RWPE2 (cell line): ENCODE measurements at places on chromosomes 3 and 15.
A peak's percentile ranks its signal among the peaks of the same experiment; 100 is the strongest.

GRCh38 chr3:168878655-168879054, 782.9 kb upstream of the GOLIM4 start:
- peak overlapping the region; percentile 34 for H3K27ac ChIP-seq
- H3K36me3 ChIP-seq, result no peaks in the 10 kb centered on the region
- peaks cover 28% of the 10 kb centered on the region for H3K4me1 ChIP-seq
- no peak overlapping the region for H3K4me3 ChIP-seq
- no peaks in the 10 kb centered on the region for H3K27me3 ChIP-seq

GRCh38 chr3:57934373-57934772, 73.8 kb upstream of the FLNB start:
- no peak overlapping the region for H3K4me3 ChIP-seq
- H3K4me1 ChIP-seq, result no peaks in the 10 kb centered on the region
- H3K27ac ChIP-seq, result no peak overlapping the region
- H3K27me3 ChIP-seq, result no peaks in the 10 kb centered on the region

DNA sequence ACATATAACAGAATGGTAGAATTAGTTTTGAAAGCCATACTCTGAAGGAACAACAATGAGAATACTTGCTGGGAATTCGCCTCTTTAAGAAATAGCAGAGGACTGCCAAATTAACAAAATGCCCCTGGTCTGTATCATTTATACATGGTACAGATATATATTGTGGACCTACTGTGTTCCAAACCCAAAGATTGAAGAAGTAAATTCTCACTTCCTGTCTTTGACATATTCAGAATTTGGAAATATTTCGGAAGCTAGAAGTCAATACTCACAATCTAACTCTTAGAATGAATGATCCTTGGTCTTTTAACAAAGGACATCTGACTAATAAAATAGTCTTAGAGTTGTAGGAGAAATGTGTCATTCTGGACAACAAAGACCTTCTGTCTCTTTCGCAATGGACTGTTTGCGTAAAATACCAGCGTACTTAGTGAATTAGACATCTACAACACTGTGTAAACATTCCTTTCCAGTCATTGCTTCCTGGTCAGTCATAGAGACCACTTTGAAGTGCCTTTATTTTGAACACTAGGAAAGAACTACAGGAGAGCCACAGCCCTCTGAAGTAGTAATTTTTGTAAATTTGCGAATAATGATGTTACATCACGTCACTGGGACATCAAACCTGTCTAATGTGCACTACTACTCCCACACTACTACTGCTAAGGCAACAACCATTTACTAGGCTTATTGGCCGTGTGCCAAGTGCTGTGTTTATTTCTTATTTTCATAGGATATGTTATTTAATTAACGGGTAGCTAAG, 68.0 kb downstream of the CHL1 start:
- H3K4me1 ChIP-seq, result peaks cover 11% of the 10 kb centered on the region
- no peak for DNase-seq
- H3K4me3 ChIP-seq, result no peak overlapping the region
- H3K36me3 ChIP-seq, result no peaks in the 10 kb centered on the region
- H3K27ac ChIP-seq, result peak overlapping the region; percentile 61

DNA sequence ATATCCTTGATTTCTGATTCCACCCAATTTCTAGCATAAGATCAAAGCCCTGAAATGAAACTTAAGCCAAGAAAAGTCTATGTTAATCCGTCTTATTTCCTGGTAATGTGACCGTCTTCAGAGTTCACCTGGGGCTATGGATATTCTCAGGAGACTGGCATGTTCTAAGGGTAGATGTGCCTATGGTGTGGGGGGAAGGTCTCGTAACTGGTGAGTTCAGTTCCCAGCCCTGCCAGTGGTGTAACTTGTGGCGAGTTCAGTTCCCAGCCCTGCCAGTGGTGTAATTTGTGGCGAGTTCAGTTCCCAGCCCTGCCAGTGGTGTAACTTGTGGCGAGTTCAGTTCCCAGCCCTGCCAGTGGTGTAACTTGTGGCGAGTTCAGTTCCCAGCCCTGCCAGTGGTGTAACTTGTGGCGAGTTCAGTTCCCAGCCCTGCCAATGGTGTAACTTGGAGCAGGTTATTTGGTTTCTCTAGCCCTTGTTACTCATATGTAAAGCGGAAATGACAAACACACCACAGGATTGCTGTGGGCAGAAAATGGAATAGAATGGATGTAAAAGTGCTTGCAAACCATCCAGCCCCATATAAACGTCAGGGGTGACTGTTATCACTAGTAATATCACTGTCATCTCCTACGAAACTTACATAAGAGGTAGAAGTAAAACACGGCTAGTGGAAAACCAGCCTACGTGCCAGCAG, 30.4 kb downstream of the SLC51A start:
- DNase-seq, result no peak
- H3K36me3 ChIP-seq, result peaks cover 39% of the 10 kb centered on the region
- no peaks in the 10 kb centered on the region for H3K4me1 ChIP-seq
- no peak overlapping the region for H3K4me3 ChIP-seq

- H3K36me3 ChIP-seq, result peaks cover 35% of the 10 kb centered on the region
- no peaks in the 10 kb centered on the region for H3K27me3 ChIP-seq
- peaks cover 14% of the 10 kb centered on the region for H3K4me1 ChIP-seq
- H3K4me3 ChIP-seq, result peak overlapping the region; percentile 18
Observed at GRCh38 chr15:64163659-64164362, 989 bp upstream of the PPIB start.

DNA sequence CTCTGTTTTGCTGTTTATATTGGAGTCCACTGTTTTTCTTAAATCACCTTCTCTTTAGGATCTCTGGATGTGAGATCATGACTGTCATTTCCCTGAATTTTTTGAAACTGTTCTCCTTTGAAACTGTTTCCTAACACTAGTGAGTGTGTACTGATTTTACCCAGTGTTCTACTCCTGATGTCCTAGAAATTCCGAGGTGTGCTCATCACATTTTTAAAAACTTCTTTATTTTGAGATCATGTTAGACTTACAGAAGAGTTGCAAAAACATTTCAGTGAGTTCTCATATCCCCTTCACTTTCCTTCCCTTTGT, 292.6 kb downstream of the NFKBIZ start:
- H3K4me1 ChIP-seq, result no peaks in the 10 kb centered on the region
- no peak overlapping the region for H3K27ac ChIP-seq
- no peak for DNase-seq
- no peaks in the 10 kb centered on the region for H3K36me3 ChIP-seq
